ENCODE measurements at places on chromosomes 4 and X.

DNA sequence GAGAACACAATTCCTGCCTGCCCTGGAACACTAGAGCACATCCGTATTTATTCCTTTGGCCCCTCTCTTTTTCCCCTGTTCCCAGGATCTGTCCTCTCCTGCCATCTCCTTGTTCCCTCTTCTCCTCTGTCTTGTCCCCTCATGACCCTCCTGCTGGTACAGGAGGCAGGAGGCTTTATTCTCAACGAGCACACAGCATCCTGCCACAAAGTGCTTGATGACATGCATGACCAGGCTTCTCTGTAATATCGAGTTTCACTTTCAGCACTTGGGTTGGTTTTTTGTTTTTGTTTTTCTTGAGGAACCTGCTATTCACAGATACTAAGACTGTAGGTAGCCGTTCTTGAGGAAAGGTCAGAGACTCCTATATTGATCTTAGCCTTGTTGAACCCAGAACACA lies 35.3 kb downstream of the NALF2 start:
- DNase-seq = peak; percentile 59

GRCh38 chrX:150602296-150602695 lies 33.9 kb downstream of the MTM1 start:
- DNase-seq = no peak

DNA sequence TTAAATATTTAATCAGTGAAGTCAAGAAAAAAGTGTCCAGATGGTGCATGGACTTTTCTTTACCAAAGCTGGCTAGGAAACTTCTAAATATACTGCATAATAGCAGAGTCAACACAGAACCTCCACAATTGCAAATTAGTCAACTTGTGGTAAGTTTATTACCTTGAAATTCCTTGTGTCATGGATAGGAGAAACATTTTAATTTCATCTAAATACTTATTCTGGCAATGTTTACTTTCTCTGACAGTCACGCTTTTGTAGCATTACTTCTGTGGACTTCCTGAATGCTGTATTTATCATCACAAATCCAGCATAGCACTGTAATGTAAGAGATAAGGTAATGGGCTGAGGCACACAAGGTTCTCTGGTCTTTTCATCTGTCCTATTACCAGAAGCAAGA lies 2266.1 kb downstream of the PCDH7 start:
- no peak for DNase-seq

- no peak for DNase-seq
Measured at GRCh38 chr4:164783976-164784375, 30.0 kb downstream of the SMIM31 start.

- DNase-seq = no peak
Measured at GRCh38 chr4:177376024-177376423, 66.2 kb downstream of the AGA start.

- no peak for DNase-seq
Measured at GRCh38 chr4:39169426-39169825, 12.9 kb upstream of the WDR19 start.

DNA sequence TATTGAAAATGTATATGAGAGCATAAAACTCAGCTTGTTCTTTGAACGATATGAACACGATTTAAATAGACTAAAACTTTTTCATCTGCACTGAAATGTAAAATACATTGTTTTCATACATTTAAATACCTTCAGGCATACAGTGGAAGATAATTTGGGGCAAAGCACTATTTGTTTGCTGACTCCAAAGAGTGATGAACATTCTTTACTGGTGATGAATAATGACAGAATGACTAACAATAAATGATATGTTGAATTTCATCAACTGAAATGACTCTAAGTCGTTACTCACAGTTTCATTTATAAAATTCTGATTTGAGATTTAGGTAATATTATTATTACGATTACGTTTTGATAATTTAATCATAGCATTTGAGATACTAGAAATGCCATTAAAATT lies 1160.1 kb downstream of the NLGN4X start:
- no peak for DNase-seq

- no peak for DNase-seq
Measured at GRCh38 chr4:40734497-40734896, 15.3 kb upstream of the NSUN7 start.

DNA sequence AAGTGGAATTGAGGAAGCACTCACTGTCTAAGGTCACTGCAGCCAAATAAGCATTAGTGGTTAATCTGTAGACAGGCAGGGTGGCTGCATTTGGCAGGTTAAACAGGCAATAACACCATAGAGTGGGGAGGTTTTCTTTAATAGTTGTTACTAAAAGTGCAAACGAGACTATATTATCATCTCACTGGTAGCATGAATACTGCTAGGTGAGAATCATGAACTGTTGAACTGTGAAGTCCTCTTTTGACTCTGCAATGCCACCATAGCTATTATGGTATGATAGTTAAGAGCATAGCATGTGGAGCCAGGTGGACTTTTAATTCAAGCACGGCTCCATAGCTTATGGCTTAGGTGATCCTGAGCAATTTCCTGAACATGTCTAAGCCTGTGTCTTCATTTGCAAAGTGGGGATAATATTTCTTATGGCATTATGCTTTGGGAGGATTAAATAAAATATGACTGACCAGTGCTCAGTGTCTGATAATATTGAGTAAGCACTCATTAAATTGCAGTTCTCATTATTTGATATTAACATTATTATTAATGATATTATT lies 235.6 kb upstream of the HHIP start:
- DNase-seq = no peak

DNA sequence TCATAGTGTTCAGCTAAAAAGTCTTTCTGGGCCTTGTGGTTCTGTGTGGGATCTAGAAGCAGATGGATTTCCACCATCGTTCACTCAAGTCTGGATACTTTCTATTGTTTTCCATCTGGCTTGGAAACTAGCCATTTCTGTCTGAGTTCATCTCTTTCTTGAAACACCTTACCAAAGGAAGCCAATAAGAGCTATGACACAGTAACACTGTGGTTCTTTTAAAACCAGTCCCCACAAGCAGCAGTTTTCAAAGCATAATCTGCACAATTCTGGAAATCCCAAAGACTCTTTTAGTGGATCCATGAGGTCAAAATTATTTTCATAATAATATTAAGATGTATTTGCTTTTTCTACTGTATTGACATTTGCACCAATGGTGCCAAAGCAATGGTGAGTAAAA lies 234.2 kb upstream of the TET2 start:
- no peak for DNase-seq

- no peak for DNase-seq
Measured at GRCh38 chr4:38577462-38577861, 86.5 kb upstream of the KLF3 start.

DNA sequence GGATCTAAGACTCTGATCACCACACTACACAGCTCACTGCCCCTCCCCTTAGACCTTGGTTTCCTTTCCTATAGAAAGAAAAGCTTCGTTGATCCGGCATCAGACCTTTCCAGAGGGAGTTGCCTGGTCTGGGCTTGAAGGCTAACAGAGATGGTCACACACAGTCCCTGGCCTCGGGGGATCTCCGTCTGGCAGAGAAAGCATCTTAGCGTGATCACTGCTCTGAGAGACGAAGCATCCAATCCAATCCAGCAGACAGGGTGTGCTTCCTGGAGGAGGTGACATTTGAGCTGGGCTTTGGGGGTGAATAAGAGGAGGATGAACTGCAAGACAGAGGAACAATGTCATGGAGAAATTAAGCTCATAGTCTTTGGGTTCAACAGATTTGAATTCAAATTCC lies 49.5 kb downstream of the HTRA3 start:
- no peak for DNase-seq

GRCh38 chr4:129903861-129904260 lies 807.9 kb downstream of the C4orf33 start:
- DNase-seq = no peak

DNA sequence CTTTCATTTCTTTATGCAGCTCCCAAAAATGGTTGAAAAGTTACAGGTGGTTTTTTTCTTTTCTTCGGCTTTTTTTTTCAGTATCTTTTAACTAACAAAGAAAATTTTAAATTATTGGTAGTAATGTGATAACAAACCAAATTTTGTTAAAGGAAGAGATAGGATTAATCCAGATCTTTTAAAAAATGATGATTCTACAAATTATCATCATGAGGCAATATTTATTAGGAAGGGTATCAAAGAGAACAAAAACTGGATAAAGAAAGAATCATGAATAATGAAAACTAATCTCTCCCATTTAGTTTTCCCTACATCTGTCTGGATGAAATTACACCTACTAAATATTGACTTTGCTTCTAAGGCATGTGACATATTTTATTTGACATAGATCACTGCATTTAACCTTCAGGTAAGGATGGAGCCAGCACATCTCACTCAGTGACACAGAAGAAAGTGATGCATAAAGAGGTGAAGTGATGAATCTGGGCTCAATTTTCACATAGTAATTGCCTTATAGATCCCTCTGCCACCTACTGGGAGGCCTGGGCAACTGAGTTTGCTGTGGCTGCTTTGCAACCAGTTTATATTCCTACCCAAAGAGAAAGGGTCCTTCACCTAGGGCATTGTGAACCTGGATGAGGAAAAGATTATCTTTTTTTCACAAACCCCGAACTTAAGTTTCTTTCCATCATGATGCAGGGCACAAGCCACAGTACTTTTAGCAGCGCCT lies 155.6 kb downstream of the HNRNPD start:
- DNase-seq = peak; percentile 16

DNA sequence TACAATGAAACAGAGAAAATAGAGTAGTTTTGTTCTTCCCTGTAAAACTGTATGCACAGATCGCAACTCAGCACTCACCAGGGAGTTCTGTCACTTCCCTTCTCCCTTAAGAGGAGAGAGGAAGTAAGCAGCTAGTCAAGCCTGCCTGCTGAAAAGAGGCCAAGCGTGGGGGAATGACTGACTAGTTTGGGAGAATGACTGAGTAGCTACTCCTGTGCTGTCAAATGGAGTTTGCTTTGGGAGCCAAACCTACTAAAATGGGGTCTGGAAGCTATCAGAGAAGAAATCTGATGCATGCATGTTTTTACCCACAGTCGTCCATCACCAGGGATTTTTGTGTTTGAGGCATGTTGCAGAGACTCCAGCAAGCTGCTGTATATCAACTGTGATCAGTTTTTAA lies 54.6 kb upstream of the LHFPL1 start:
- DNase-seq = no peak

DNA sequence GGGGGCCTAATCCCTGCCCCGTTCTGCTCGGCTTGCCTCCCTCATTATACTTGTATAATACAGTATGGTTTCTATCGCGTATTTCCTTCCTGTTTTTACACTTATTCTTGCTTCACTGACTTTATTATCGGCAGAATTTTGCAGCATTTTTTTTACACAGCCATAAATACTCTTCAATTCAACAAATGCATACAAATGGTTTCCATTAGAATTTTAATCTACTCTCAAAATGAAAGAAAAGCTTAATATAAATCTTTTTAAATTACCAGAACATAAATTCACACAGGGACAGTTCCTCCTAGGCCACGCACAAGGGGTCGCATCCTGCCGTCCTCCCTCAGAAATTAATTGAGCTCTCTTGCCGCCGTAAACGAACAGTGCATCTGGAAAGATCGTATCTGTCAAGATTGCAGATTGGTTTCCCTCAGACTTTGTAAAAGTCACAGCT lies 42.9 kb downstream of the DCTD start:
- DNase-seq = no peak
